ENCODE measurements at places on chromosomes 2 and 18. TPM values are rescaled to one million over a fixed set of nuclear protein-coding genes. Genes with fewer than 3 reads are reported as not detected.

DNA sequence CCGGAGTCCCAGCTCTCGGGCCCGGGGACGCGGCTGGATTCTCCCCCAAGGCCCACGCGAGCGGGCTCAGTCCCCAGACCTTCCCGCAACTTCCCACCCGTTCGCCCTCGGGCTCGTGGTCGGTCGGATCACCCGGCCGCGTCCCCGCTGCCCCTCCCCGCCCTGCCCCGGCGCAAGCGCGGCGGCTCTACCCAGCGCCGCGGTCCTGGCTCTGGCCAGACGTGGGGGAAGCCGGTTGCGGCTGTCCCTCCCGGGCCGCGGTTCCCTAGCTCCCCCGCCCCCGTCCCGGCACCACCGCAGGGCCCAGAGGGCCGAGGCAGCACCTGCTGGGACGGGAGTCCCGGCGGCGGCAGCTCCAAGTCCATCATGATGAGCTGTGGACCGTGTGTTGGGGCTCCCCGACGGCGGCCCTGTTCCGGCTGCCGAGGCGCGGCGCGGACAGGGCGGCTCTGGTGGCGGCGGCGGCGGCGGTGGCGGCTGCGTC lies 276 bp downstream of the NFE2L2 start:
- no peak for DNase-seq

CABYR gene
- total RNA-seq = 9.0 TPM

- no peak for DNase-seq
These were observed 467 bp upstream of the WDR35 start for GRCh38 chr2:19990416-19990728.

RIT2 gene
- not detected for total RNA-seq

GRCh38 chr18:32470460-32470713 lies 295 bp downstream of the GAREM1 start:
- no peak for DNase-seq

- peak; percentile 90 for DNase-seq
These were observed 97.9 kb upstream of the SERTAD2 start for GRCh38 chr2:64751286-64752260.

GRCh38 chr2:26846334-26847306 lies 1.3 kb upstream of the DPYSL5 start:
- DNase-seq = peak; percentile 52

C1QL2 gene
- total RNA-seq = not detected

DNA sequence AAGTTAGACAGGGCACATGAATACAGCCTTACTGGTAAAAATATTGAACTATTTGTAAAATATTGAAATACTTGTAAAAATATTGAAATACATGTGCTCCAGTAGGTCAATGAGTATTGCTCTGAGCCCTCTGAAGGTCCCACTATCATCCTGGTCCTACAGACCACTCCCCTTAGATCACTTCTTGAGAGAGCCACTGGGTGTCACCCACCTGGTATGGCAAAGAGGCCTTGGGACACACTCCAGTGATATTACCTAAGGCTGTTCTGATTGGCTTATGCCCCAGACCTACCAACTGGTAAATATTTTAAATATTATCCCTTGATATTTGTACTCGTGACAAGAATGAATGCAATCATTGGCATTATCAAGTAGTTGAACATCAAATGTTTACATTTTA lies 5.0 kb downstream of the THSD7B start:
- no peak for DNase-seq

DNA sequence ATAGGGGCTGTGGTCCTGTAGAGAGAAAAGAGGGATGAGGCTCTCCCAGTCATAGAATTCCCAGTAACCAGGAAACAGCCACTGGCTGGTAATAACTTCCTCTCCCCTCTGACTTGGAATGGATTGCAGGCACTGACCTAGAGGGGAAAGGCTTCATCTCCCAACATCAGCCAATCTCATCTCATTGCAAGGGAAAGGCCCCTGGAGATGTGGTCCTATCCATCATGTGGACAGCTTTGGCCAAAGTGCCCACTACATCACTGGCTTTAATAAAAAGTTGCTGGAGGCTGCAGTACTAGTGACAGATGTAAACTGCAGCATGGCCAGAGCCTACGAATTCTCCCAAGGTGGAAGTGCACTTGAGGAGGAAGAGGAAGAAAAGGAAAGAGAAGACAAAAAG lies 820.5 kb upstream of the CELF4 start:
- no peak for DNase-seq

NYAP2 gene
- total RNA-seq = not detected

HOXD10 gene
- not detected for total RNA-seq

- no peak for DNase-seq
These were observed 641.7 kb downstream of the NR4A2 start for GRCh38 chr2:155690785-155691184.

GRCh38 chr2:160918906-160919503 lies 241.2 kb upstream of the TANK start:
- DNase-seq = peak; percentile 54

SOX11 gene
- 0.82 TPM for total RNA-seq

DNA sequence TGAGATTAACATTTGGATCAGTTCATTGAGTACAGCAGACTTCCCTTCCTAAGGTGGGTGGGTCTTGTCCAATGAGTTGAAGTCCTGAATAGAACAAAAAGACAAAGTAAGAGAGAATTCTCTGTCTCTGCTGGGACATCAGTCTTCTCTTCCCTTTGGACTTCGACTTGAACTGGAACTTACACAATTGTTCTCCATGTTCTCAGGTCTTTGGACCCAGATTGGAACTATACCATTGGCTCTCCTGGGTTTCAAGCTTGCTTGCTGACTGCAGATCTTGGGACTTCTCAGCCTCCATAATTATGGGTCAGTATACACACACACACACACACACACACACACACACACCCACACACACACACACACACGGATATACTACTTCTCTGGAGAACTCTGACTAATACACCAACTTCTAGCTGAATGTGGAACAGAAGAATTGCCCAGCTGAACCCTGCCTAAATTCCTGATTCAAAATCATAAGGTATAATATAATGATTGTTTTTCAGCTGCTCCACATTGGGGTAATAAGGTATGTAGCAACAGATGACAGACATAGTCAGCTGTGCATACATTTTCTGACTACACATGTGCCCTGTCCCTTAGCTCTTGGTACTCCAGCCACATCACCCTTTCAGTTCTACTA lies 214.0 kb downstream of the TGIF1 start:
- peak; percentile 36 for DNase-seq

AMMECR1L gene
- 29.8 TPM for total RNA-seq

DNA sequence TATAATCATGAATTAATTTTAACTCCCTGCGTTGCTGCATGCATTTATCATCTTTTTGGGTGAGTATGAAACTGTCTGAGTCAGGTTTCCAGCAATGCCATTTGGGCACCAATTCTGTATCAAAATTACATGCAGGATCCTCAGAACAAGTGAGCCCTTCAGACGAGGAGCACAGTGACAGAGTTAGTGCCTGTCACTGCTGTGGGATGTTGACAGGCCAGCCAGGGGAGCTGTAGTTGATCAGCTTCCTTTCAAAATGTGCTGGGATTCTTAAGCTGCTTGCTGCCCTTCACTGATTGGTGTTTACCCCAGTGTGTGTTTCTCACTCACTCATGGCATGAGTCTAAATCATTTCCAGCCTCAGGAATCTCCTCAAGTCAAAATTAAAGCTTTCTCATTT lies 109.2 kb downstream of the TPGS2 start:
- DNase-seq = no peak

DNA sequence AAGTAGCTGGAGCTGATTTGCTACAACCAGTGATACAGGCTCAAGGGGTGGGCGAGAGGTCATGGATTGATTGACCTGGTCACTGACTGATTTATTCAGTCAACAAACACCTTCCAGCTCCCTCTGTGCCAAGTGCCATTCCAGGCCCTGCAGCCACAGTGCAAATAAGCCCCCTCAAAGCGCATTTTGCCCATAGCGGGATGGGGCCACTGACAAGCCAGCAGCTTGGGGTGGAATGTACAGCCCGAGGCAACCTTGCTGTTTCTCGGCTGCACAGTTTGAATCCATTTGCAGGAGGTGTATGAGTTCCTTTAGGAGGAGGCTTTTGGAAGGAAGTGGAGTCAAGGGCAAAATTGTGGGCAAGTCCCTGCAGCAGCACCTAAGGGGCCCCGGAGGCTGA lies 235.2 kb downstream of the TPGS2 start:
- DNase-seq = no peak

PLCD4 gene
- total RNA-seq = 1.4 TPM

- DNase-seq = peak; percentile 19
These were observed 61.4 kb downstream of the CPS1 start for GRCh38 chr2:210617732-210618330.

GRCh38 chr2:60518567-60518966 lies 34.9 kb downstream of the BCL11A start:
- DNase-seq = no peak

DNA sequence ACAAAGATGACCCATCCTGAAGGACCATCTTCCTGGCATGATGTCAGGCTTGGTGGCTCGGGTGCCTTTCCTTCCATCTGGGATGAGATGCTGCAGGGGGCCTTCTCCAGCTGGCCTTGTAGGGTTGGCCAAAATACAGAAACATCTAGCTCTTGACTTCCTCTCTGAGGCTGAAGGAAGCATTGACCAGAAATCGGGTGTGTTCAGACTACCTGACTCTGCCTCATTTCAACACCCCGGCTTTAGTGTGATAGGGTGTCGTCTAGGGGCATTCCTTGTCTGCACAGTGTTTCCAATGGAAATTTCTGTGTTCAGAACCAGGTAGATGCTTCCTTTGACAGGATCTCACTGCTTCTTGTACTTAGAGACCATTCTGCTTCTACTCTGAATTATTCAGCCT lies 115.7 kb upstream of the SPRED2 start:
- DNase-seq = no peak

DNA sequence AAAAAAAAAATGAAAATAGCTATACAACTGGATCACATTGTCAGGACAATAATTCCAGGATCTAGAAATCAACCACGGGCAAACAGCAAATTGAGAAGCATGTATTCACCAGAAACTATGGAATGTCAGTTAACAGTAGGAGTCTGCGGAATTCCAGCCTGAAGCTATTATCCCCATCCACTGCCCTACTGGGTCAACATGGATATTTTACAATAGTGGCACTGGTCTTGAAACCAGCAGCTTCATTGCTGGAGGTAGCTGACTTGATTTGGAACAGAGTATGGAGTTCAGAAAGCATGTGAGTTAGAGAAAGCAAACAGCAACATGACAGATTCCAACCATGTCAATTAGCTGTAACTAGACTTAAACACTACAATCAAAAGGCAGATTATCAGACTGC lies 55.7 kb upstream of the PDE1A start:
- DNase-seq = no peak

- DNase-seq = no peak
These were observed 58.5 kb downstream of the SMAD7 start for GRCh38 chr18:48892146-48892855.

GRCh38 chr2:196329959-196330358 lies 158.6 kb upstream of the STK17B start:
- DNase-seq = no peak

Measured in mammary epithelial cell (primary cell).